ENCODE measurements at places on chromosomes 2 and 18. TPM values are rescaled to one million over a fixed set of nuclear protein-coding genes. Genes with fewer than 3 reads are reported as not detected.

Gene GALR1
- not detected for total RNA-seq

DNA sequence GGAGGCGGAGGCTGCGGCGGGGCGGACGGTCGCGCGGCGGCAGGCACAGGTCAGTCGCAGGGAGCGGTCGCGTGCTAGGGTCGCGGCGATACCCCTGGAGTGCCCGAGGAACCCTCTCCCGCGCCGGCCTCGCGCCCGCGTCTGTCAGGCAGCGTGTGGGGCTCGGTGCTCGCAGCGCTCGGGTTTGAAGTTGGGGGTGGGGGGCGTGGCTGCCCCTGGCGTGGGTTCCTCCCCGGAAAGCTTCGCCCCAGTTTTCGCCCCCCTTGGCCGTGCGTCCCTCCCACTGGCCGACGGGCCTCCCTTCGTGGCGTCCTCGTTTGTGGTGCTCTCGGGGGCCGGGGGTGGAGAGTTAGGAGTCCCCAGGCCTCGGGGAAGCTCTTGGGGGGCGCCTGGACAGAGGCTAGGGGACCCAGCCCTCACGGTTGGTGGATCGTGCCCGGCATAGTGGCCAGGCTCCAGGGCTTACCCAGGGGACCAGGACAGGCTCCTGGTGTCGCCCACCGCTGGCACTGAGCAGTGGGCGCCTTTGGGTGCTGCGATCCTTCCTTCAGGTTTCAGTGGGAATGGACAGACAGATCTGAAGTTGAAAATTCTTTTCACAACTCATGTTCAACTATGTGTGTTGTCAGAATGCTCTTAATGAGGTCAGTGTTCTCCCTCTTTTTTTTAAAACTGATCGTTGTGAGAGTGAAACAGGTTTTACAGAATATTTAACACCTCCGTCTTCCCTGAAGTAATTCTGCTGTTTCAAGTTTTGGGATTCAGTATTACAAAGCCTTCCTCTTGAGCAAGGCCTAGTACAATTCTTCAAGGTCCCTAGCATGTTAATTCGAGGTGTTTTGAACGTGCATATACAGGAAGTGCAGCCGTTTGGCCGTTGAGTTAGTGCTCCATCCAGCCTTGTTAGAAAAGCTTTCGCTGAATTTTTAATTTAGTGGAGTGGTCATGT lies 604 bp downstream of the RALBP1 start:
- H3K27ac ChIP-seq: peak overlapping the region; percentile 91
- H3K4me3 ChIP-seq: peak overlapping the region; percentile 89
- H3K27me3 ChIP-seq: peaks cover 3% of the 10 kb centered on the region
- no peak for ATAC-seq

GRCh38 chr2:86832334-86833096 lies 29.2 kb downstream of the CD8B start:
- no peak overlapping the region for H3K27ac ChIP-seq
- peaks cover 5% of the 10 kb centered on the region for H3K4me1 ChIP-seq
- no peaks in the 10 kb centered on the region for H3K27me3 ChIP-seq
- no peak for ATAC-seq
- no peak overlapping the region for H3K4me3 ChIP-seq

- H3K27me3 ChIP-seq: peaks cover 3% of the 10 kb centered on the region
- no peak for ATAC-seq
- H3K36me3 ChIP-seq: no peaks in the 10 kb centered on the region
These were observed 39.3 kb upstream of the EPB41L3 start for GRCh38 chr18:5582849-5583681.

DNA sequence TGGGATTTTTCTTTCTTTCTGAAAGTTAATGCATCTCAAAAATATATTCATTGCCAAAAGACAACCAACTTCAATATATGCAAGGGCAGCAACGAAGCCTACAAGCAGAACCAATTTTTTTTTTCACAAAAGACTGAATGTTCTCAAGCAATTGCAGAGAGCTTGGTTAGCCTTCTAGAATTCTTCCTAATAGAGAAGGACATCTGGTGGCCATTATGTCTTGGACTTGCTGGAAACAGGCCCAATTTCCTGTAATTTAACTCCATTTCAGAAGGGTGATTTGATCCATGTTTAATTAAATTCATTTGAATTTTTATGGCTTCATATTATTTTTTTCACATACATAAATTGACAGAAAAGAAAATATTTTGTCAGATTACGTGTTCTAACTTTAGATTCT lies 208.0 kb downstream of the TPGS2 start:
- peaks cover 17% of the 10 kb centered on the region for H3K27me3 ChIP-seq
- no peak for ATAC-seq
- no peak overlapping the region for H3K27ac ChIP-seq
- H3K4me1 ChIP-seq: no peaks in the 10 kb centered on the region
- H3K4me3 ChIP-seq: no peak overlapping the region
